Calu3 (cell line): ENCODE measurements at places on chromosomes 4 and X.

- no peak for DNase-seq
These were observed 387.5 kb downstream of the PDGFC start for GRCh38 chr4:156584100-156584499.

GRCh38 chrX:10233173-10233572 lies 76.4 kb downstream of the CLCN4 start:
- no peak for DNase-seq

DNA sequence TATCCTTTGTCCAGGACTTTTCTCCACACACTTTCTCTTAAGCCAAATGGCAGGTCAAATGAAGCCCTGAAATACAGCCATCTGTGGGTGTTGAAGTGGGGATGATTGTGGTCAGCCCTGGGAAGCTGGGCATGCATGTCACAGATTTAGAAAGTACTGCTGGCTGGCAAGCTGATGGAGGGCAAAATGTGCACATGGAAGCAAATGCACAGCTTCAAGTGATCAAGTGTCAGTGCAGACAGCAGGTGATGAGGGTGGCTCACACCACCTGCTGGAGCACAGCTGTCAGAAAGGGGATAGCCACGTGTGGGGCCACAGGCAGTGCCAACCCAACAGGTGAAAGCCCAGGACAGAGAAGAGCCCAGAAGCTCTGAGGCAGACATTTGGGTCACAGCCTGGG lies 40.3 kb upstream of the ATXN3L start:
- no peak for DNase-seq

DNA sequence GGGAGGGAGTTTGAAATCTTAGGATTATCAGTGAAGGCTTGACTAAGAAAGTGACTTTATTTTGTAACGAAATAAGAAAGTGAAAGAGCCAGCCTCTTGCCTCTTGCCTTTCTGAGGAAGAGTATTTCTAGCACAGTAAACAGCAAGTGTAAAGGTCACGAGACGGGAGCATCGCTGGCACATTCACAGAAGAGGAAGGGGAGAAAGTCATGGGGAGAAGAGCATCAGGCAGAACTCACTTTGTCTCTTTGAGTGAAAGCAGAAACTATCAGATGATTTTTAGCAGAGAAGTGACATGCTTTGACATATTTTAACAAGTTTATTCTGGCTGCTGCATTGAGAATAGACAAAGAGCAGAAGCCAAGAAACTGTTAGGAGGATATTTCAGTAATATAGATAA lies 313.8 kb downstream of the CAMK2D start:
- no peak for DNase-seq

- DNase-seq, result no peak
These were observed 26.2 kb downstream of the ZNF827 start for GRCh38 chr4:145912376-145912775.

GRCh38 chr4:47533689-47534347 lies 48.7 kb downstream of the ATP10D start:
- DNase-seq, result no peak

- DNase-seq, result no peak
These were observed 63.0 kb upstream of the HHIP start for GRCh38 chr4:144582975-144583374.
